Brain microvascular endothelial cell (primary cell): ENCODE measurements at places on chromosomes 4 and X.

- peak; percentile 20 for DNase-seq
These were observed 737 bp downstream of the FGF2 start for GRCh38 chr4:122827258-122827878.

- peak; percentile 43 for DNase-seq
These were observed 164.9 kb downstream of the DHX15 start for GRCh38 chr4:24419181-24420034.

DNA sequence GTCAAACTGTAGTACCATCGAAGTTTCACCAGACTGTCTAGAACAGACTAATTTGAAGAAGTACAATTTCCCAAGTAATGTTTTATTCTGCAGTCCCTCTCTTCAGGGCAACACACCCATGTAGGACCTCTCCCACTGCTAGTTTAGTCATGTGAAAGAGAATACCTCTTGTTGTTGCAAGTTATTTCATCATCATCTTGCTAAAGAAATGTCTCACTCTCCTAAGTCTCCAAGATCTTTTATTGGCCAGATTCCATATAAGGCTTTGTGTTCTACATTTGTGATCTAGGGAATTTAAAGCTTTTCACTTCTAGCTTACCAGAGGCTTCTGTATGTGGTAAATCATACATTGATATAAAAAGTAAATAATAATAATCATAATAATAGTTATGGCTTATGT is 745.3 kb upstream of the MAGEB2 start:
- DNase-seq = no peak

DNA sequence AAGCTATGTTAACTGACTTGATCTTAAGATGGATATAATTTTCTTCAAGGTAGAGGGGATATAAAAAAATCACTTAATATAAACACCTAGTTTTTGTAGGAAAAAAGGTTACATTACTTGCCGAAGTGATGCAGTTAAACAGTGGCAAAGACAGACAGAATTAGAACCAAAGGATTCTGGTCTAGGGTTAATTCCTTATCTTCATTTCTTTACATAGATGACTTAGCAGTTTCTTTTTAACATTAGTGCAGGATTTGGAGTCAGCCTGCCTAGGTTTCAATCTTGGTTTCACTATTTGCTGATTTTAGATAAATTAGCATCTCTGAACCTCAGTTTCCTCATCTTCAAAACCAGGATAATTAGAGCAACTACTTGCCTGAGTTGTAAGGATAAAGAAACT is 14.3 kb downstream of the ZAR1 start:
- DNase-seq = no peak

DNA sequence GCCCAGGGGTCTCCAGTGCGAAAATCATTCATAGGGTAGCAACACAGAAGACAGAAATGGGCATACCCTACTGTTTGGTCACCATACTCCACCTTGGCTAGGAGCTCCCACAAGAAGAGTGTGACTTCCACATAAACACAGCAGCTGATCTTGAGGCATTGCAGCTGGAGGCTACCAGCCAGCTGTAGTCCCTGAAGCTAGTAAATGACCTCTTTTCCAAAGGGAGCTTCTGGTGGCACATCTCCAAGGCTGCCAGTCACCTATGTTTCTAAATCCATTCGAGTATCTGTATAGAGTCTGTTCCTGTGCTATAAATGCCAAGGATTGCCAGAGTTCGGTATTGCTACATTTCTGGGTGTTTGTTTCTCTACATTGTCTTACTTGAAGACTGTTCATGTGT is 21.3 kb upstream of the PNPLA4 start:
- DNase-seq = no peak

DNA sequence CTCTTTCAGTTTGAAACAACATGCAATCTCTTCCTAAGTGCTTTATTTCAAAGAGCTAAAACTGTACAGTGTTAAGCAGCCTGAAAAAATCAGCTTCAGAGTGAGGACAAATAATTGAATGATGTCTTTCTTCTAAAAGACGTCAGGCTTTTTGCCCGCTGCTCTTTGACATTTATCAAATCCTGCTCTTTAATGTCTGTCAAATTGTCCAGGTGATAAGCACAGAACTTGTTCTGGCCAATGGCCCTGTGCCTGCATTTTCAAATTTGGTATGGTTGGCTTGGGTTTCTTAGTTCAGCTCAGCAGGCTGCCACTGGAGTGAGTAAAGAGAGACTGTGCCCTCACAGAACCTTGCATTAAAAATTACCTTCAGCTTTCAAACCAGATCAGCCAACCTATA is 712.9 kb upstream of the LCORL start:
- no peak for DNase-seq

GRCh38 chrX:44265559-44265958 is 77.9 kb downstream of the EFHC2 start:
- no peak for DNase-seq

GRCh38 chrX:115561605-115562479 is 868 bp downstream of the PLS3 start:
- DNase-seq = no peak

DNA sequence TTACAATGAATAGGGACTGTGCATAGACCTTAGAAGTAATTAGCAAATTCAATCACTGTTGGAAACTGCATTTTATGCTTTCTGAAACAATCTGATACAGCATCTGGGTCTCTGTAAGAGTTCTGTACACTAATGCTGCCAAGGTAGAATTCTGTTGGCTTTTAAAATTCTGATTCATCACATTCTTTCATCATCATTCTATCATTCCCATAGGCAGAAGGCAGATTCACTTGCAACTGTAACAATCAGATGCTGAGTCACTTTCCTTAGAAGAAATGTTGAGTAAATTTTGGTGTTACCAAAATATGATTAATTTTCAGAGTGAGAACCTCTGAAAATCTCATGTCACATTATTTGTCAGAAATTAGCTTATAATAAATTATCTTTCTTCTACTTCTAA is 267.2 kb downstream of the MAPK10 start:
- DNase-seq = peak; percentile 42

- peak; percentile 32 for DNase-seq
These were observed 87.0 kb upstream of the RPL34 start for GRCh38 chr4:108533245-108533844.

- DNase-seq = no peak
These were observed 273.7 kb downstream of the SMARCA1 start for GRCh38 chrX:129249563-129249962.

- DNase-seq = no peak
These were observed 113.5 kb upstream of the GATB start for GRCh38 chr4:151874328-151874727.

DNA sequence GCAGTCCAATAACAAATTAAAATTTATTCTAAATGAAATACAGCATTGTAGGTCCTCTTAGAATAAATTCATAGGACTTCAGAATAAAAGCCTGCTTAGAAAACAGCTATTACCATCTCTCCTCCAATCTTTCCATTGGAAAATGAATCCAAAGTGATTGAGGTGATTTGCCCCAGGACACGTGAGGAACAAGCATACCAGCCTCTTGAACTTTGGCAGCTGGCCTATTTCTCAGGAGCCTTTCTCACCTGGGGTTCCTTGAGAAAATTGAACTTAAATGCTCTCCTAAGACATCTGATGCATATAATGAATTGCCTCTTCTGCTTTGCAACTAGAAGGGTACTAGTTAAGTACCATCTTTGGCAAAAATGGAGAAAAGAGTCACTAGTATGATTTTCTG is 13.5 kb downstream of the ARHGAP24 start:
- DNase-seq = no peak

DNA sequence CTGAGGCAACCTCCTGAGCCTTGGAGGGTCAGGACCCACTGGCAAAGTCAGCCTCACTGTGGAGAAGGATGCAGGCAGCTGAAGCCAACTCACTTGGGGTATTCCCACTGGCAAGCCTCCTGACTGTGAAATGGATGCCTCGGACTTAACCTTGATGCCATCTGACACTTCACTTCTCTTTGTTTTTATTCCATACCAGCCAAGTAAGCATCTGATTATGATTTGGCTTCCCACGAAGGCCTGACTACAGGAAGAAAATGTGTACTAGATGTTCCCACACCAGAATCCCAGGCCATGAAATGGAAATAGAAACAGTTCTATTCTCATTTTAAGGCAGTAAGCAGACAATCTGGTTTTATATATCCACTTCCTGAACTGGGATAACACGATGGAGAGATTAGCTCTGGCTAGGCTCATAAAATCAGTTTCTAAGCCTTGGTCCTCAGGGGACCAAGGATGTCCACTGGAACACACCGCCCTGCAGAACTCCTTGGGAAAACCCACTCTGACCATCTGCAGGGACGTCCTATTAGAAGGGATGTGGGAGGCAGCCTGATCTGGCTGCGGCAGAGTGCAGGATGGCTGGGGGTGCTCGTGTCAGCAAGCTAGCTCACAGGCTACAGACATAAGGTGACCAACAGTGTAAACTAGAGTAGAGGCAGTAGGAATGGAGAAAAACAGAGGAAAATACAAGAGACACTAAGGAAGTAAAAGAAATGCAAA is 89.3 kb downstream of the TSPAN5 start:
- DNase-seq = no peak

DNA sequence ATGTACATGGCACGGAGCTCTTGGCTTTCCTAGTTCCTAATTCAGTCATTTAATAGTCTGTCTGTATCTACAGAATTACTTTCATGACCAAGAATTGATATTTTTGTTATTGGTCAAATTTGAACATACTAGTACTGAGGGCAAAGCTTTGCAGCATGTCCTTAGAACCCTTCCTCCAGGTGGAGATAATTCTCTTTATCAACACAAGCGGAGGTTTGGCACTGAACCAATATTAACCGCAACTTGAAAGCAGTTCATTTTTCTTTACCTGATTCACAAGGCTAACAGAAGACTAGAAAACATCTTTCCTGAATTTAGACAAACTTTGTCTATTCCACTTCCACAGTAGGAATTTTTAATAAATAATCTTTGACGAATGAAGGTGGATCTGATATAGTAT is 73.8 kb downstream of the TACR3 start:
- DNase-seq = no peak

- DNase-seq = no peak
These were observed 475.5 kb upstream of the FGF16 start for GRCh38 chrX:76971393-76972376.

DNA sequence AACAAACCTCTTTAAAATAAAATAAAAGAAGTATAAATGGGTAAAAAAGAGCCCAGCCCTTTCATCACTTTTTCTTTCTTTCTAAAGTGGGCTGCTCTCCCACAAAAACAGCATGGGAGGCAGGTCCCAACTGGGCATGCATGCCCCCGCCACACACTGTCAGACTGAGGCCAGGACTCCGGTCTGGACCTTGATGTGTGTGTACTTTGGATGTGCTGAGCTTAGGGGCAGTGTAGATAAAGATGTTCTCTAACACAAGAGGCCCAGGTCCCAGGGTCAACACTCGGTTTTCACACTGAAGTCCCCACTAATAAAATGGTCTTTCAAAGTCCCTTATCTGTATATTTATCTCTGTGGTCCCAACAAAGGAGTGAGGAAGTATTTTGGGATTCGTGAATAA is 44.4 kb downstream of the ADGRA3 start:
- DNase-seq = no peak

GRCh38 chr4:140710908-140711622 is 45.1 kb downstream of the TBC1D9 start:
- DNase-seq = no peak

DNA sequence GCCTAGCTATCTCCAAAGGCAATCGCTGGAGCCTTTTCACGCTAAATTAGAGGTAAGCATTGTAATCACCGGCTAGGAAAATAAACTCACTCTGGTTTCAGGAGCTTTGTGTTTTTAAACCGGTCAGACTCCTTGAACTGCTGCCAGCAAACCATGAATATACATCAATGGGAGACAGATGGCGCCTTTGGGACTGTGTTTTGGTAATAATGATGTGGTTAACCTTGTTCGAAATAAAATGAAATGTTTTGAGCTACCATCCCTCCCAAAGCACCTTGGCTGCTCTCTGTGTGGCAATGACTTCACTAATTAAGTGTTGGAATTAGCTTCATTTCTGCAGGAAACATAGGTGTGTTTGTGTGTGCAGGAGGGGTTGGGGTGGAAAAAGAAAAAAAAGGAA is 65.3 kb downstream of the CLNK start:
- peak; percentile 39 for DNase-seq

- DNase-seq = peak; percentile 27
These were observed 188.4 kb downstream of the SHROOM3 start for GRCh38 chr4:76623217-76624045.

- DNase-seq = no peak
These were observed 8.7 kb upstream of the SLC25A4 start for GRCh38 chr4:185134307-185134869.

GRCh38 chrX:151981129-151981528 is 6.7 kb upstream of the GABRE start:
- DNase-seq = no peak

GRCh38 chrX:68090266-68090665 is 343.0 kb downstream of the OPHN1 start:
- DNase-seq = no peak

GRCh38 chrX:3231766-3232165 is 114.7 kb downstream of the MXRA5 start:
- peak; percentile 2 for DNase-seq

DNA sequence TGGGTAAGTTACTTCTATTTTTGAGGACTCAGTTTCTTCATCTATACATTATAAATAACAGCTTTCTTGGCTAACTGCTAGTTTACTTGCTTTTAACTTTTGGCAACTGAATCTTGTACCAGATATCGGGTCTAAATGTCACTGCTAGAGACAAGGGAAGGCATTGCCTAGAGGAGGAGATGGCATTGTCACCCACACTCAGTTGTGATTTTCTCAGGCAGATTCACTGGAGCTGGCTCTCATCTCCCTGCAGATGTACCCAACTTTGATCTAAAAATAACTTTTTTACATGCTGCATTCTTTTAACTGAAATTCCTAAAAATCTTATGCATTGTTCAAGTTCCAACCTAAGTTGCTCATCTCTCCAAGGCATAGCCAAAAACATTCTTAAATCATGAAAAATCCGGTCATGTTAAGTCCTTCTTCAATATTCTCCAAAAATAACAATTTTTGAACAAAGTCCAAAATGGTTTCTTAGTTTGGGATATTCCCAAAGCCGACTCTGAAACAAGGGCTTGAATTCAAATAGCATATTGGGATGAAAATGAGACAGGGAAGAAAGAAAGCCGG is 469.0 kb upstream of the BOD1L1 start:
- DNase-seq = peak; percentile 23

- no peak for DNase-seq
These were observed 69.9 kb downstream of the LARP7 start for GRCh38 chr4:112706840-112707207.

DNA sequence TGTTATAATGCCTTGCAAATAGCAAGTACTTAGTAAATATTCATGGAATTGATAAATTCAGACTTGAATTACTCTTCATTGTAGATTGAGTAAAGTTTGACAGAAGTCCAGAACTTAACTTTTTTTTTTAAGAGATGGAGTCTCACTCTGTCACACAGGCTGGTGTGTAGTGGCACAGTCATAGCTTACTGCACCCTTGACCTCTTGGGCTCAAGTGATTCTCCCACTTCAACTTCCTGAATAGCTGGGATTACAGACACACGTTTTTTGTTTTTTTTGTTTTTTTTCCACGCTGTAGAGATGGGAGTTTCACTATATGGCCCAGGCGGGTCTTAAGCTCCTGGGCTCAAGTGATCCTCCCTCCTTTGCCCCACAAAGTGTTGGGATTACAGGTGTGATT is 32.1 kb downstream of the UBE2K start:
- no peak for DNase-seq

GRCh38 chr4:39354254-39354552 is 12.0 kb downstream of the RFC1 start:
- no peak for DNase-seq
